GM04503 (cell line): ENCODE measurements at places on chromosomes 1 and 21.

GRCh38 chr1:241475671-241476070, 43.9 kb downstream of the FH start:
- DNase-seq = no peak

DNA sequence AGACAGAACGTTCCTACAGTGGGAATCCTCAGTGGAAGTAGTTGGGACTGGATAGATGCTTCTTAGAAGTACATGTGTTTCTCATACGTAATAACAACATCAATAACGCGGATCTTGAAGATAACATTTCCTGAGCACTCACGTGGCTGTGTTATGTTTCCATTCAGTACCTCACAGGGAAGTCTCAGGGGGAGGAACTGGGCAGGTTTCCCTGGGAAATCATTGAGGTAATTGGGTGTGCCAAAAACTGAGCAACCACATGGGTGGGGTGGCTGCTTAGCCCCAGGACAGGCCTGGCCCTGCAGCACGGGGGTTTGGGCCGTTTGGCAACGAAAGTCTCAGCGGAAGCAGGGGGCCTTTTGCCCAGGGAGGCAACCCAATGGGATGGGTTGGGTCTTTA, 133.8 kb downstream of the ZSCAN20 start:
- no peak for DNase-seq

- no peak for DNase-seq
These were observed 19.8 kb upstream of the MUTYH start for GRCh38 chr1:45359882-45360513.

GRCh38 chr21:45374826-45375455, 30.0 kb upstream of the COL18A1 start:
- DNase-seq = no peak

- no peak for DNase-seq
These were observed 40.2 kb downstream of the ATP1B1 start for GRCh38 chr1:169146576-169147214.
